ENCODE measurements at places on chromosomes 13 and 19.
A peak's percentile ranks its signal among the peaks of the same experiment; 100 is the strongest.

DNA sequence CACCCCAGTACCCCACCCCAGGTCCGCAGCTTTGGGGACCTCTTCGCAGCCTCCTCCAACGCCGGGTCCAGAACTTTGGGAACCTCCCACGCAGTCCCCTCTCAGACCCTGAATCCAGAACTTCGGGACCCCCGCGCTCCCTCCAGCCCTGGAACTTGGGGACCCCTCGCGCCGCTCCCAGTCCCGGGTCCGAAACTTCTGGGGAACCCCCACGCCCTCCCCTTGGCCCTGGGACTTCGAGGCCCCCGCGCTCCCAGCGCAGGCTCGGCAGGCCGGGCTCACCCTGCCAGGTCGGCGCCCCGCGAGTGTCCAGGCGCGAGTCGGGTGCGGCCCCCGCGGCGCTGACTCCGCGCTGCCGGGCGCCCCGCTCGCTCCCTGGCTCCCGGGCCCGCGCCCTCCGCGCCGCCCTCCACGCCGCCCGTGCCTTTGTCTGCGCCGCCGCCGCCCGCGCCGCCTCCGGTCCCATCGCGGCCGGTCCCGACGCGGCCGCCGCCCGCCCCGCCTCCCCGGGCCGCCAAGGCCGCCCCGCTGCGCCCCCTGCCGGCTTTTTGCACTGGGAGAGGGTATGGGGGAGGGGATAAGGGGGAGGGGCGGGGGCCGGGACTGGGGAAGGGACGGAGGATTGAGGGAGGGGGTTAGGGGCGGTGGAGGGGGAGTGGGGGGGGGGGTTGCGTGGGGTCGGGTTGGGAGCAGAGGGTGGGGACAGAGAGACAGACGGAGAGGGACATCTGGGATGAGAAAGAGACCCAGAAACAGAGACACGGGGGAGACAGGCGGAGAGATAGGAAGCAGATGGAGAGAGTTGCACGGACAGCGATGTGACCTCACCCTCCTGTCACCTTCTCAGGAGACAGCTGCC lies at the start of gene HOMER3:
HOMER3 (minus strand) TSS at position 449 of the 859 bp plus-strand sequence. CDS start 2,235 bp downstream, outside the sequence.
- peak; percentile 65 for DNase-seq

DNA sequence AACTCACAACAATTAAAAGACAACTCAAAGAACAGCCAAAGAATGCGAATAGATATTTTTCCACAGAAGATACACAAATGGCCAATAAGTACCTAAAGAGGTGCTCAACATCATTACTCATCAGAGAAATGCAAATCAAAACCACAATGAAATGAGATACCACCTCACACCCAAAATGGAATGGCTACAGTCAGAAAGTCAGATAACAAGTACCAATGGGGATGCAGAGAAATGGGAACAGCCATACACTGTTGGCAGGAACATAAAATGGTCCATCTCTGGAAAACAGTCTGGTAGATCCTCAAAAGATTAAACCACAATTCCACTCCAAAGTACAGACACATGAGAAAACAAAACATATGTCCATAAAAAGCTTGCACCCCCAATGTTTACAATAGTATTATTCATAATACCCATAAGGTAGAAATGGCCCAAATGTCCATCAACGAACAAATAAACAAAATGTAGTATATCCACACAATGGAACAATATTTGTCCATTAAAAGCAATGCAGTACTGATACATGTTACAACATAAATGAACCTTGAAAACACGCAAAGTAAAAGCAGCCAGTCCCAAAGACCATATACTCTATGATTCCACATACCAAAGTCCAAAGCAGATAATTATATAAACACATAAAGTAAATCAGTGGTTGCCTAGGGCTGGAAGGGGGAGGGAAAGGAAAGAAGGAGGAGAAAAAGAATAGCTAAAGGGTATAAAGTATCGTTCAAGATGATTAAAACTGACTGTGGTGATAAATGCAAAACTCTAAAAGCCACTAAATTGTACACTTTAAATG lies 19.6 kb downstream of the USP12 start:
- no peak for DNase-seq

DNA sequence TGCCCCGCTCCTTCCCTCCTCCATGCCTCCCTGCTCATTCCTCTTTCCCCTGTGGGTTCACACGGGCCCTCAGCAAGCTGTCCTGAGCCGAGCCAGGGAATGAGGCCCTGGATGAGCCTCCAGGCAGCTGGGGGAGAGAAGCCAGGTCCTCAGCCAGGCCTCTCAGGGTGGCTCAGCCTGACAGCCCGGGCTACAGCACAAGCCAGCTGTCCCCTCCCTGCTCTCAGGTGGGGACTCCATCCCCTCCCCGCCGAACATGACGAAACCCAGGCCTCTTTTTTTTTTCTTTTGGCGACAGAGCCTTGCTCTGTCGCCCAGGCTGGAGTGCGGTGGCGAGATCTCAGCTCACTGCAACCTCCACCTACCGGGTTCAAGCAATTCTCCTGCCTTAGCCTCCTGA lies 40.0 kb upstream of the MATK start:
- DNase-seq: no peak

GRCh38 chr19:39563408-39563807 lies 23.4 kb upstream of the EID2 start:
- DNase-seq: no peak

DNA sequence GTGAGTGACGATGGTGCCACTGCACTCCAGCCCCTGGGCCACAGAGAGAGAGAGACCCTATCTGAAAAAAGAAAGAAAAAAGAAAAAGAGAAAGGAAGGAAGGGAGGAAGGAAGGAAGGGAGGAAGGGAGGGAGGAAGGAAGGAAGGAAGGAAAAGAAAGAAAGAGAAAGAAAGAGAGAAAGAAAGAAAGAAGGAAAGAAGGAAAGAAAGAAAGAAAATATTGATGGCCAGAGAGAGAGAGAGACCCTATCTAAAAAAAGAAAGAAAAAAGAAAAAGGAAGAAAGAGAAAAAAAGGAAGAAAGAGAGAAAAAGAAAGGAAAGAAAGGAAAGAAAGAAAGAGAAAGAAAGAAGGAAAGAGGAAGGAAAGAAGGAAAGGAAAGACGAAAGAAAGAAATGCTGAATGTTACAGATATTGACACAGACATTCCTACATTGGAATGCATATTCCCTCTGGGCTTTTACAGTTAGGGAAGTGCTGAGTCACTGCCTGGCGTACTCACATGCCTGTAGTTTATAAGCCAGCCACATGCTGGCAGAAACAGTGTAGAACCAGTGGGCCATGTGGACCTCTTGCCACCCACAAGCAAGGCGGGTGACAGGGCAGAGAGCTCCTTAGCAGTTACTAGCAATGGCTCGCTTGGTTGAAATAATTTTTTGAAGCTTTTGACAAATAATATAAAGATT lies 34.6 kb upstream of the SLC46A3 start:
- DNase-seq: no peak

DNA sequence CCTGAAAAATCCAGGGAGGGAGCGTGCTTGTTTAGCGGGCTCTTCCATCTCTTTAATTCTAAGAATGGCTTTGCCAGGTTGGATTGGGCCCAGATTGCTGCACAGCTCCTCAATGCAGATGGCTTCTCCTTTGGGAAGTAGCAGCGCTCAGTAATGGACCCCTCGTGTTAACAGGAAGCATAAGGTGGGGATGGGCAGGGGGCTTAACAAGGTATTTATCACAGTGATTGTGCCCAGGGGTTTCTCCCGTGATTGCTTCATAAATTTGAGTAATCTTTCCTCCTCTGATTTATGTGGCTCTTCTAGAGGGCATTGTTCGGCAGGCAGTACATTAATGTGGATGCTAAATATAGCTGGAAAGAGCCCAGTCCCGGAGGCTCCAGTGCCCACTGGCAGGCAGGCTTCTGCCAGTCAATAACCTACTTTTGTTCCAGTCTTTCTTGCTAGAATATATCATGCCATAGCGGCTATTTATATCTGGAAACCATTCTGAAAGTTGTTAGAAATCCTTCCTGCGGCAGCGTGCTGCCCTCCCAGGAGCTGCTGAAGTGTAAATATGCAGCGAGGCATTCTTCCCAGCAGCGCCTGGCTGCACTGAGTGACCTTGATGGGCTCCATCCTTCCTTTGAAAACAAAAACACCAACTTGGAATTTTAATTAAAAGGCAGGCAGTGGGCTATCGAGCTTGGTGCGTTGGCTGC lies 65.0 kb downstream of the FGF9 start:
- no peak for DNase-seq

DNA sequence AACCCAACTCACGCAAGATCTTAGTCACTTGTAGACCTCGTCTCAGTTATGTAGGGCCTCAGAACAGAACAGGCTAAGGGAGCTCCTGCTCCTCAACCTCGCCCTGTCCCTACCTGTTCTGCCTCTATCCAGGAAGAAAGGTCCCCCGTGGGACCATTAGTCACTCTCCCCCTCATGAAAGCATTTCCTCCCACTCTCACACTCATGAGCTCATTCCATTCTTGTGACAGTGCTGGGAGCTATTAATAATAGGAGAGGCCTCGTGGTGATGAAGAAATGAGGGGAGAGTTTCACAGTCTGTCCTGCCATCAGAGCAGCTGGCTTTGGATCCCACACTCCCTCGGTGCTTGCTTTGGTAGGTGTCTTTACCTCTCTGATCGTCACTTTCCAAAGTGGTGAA lies 10.2 kb downstream of the PPP2R1A start:
- no peak for DNase-seq

DNA sequence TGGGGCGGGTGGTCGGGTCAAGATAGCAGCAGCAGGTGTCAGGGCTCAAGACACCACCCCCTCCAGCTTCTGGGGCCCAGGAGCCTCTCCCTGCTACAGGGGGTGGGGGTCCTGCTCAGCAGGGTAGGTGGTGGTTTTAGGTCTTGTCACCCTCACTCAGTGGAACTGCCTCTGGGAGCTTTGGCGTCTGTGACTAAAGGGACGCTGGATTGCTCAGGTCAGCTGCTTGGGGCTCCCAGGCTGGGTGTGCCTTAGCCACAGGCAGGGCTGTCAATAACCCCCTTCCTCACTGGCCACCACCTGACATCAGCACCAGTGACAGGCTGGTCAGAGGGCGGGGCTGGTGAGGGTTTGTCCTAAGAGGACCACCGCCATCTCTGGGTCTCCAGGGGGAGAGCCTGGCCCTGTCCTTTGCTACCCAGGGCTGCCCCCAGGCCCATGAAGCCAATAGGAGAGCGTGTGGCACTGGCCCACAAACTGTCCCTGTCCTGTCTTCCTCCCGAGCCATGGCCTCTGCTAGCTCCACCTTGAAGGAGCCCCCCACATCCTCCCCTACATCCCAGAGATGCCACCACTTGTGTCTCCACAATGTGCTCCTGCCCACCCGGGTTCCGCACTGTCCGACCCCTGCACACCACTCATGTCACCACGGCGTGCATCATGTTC lies 36.4 kb downstream of the MAU2 start:
- DNase-seq: no peak

GRCh38 chr19:1884719-1885334 lies 469 bp downstream of the ABHD17A start:
- no peak for DNase-seq

- DNase-seq: no peak
Measured at GRCh38 chr13:113360446-113360845, 3.5 kb downstream of the GRTP1 start.

- DNase-seq: no peak
Measured at GRCh38 chr19:17458970-17459369, 1.8 kb downstream of the NXNL1 start.

DNA sequence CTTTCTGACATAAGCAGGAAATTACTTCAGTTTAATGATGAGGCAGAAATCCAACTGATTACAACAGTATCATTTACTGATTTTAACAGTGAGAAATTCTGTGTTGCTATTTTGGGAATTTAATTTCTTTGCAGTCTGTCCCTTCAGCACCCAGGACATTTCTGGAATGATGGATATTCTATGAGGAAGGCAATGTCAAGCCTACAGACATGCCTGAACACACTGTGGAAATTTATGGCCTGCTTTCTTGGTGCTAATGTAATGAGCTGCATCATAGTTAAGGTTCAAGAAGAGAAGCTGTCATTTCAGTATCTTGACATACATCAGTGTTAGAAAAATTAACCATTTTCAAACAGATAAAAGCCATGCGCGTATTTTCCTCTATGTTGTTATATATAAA lies 87.7 kb downstream of the SLITRK1 start:
- no peak for DNase-seq

- DNase-seq: no peak
Measured at GRCh38 chr13:23022704-23023103, 158.1 kb upstream of the SGCG start.

- DNase-seq: no peak
Measured at GRCh38 chr13:36332986-36333385, 13.2 kb downstream of the SPART start.

GRCh38 chr13:25971459-25972145 lies 80.2 kb downstream of the SHISA2 start:
- peak; percentile 37 for DNase-seq

GRCh38 chr13:48410199-48410598 lies 2.7 kb downstream of the LPAR6 start:
- DNase-seq: no peak

DNA sequence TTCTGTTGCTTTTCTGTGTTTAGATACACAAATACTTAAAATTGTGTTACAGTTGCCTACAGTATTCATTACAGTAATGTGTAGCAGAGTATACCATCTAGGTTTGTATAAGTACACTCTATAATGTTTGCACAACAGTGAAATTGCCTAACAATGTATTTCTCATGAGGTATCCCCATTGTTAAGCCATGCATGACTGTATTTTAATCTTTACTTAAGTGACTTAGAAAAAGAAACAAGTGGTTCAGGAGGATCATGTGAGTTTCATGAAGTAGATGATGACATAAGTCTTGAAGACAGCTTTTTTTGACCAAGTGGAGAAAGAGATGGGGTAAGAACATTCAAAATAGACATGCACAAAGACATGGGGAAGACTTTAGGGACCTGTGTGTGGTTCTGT lies 8.4 kb upstream of the KCTD4 start:
- DNase-seq: no peak
